Caki2 (cell line): ENCODE measurements at places on chromosomes 11 and 22. TPM values are rescaled to one million over a fixed set of nuclear protein-coding genes. Genes with fewer than 3 reads are reported as not detected.

The CCND1 gene
- total RNA-seq = 122 and 137 TPM in 2 replicates

The LRRC75B gene
- 10.0 and 19.3 TPM in 2 replicates for total RNA-seq

The FKBP2 gene
- 24.2 and 46.1 TPM in 2 replicates for total RNA-seq

GRCh38 chr11:367956-368413 lies 1.3 kb upstream of the B4GALNT4 start:
- DNase-seq = no peak

DNA sequence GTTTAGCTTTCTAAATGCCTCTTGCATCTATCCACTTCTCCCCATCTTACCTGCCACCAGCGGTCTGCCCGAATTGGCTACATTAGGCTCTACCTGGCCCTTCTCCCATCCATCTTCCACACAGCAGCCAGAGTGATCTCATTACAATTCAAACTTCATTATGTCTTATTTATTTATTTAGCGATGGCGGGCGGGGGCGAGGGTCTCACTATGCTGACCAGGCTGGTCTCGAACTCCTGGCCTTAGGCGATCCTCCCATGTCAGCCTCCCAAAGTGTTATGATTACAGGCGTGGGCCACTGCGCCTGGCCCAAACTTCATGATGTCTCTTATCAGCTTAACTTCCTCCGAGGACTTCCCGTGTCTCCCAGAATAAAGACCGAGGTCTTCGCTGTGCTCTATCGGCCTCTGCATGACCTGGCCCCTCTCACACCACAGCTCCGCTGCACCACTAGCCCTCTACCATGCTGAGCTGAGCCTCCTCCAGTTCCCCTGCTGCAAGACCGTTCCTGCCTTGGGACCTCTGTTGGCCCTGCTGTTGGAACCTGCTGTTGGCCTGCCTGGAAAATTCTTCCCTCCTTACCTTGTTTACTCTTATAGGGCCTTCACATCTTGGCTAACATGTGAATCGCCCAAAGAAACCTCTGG lies 870 bp upstream of the CTTN start:
- no peak for DNase-seq

The ASPHD2 gene
- 2.3 and 3.1 TPM in 2 replicates for total RNA-seq

GRCh38 chr11:78071717-78072116 lies 7.9 kb downstream of the NDUFC2 start:
- DNase-seq = no peak

GRCh38 chr11:91997226-91997625 lies 227.4 kb upstream of the FAT3 start:
- no peak for DNase-seq

The TSSK2 gene
- total RNA-seq = not detected in 2 replicates
